Fibroblast of skin of abdomen (primary cell): ENCODE measurements at places on chromosomes 7 and 10.
A peak's percentile ranks its signal among the peaks of the same experiment; 100 is the strongest.

DNA sequence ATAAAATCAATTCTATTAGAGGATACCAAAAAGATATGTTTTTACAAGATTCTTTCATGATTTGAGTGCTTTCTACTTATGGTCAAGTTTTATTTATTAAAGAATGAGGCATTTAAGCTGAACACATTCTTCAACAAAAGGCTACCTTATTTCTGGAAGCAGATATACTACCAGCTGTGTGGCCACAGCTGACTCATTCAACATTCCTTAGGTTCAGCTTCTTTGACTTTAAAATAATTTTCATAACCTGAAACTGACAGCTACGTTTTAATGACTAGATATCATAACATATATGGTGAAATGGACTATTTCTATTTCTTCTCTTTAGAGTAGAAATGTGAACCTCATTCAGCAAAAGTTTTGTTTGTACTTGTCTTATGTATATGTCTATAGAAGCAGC is 414.2 kb upstream of the SEMA3C start:
- peak; percentile 64 for DNase-seq

- peak; percentile 71 for DNase-seq
These were observed 512.9 kb downstream of the SUGCT start for GRCh38 chr7:40647719-40648118.

- DNase-seq: no peak
These were observed 30.0 kb upstream of the FERD3L start for GRCh38 chr7:19175241-19175640.

GRCh38 chr10:109591601-109592000 is 331.7 kb downstream of the XPNPEP1 start:
- no peak for DNase-seq

DNA sequence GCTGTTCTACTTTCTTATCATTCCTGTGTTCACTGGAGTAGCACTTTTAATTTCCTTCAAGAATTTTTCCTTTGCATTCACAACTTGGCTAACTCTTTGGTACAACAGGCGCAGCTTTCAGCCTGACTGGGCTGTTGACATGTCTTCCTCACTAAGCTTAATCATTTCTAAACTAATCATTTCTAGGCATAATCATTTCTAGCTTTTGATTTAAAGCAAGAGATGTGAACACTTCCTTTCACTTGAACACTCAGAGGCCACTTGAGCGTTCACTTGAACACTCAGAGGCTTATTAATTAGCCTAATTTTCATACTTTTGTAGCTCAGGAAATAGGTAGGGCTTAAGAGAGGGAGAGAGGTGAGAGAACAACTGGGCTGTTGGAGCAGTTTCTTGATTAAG is 15.9 kb downstream of the C10orf90 start:
- no peak for DNase-seq

- DNase-seq: no peak
These were observed 555.7 kb downstream of the PTPRN2 start for GRCh38 chr7:158031867-158032308.

DNA sequence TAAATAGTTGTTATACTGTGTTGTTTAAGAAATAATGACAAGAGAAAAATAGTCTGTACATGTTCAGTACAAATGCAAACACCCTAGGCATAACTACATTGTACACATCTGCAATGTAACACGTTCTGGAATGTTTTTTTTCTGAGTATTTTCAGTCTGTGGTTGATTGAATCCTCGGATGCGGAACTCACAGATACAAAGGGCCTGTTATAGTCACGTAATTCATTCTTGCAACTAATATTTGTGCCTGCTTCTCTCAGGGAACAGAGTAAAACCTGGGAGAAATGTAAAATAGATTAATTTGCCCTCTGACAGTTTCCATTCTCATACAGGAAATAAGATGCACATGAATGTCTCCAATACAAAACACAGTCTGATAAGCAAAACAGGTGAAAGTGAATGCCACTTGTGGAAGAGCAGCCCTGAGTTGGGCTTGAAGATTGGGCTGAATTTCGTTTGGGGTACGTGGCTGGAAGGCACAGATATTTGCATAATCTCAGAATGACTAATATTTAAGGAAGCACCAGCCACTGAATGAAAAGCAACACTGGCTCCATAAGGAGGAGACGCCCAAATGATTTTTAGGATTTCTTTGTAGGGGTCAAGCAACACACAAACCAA is 19.1 kb downstream of the DENND2A start:
- DNase-seq: peak; percentile 47

DNA sequence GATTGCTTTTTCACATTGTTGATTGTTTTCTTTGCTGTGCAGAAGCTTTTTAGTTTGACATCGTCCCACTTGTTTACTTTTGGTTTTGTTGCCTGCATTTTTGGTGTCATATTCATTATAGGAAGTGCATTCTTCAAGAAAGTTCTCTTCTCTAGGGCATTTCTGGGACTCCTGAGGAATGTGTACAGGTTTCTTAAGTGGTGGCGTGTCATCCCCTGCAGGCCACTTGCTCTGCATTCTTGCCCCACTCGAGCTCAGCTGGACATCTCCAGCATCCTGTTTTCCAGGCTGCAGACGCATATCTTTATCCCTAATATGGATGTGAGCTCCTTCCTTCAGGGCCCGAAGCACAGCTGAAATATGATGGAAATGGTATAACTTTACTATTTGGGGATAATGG is 255.6 kb upstream of the HABP2 start:
- DNase-seq: peak; percentile 58

GRCh38 chr10:79111846-79112614 is 43.3 kb downstream of the ZMIZ1 start:
- DNase-seq: no peak

- DNase-seq: no peak
These were observed 554.7 kb downstream of the SORCS3 start for GRCh38 chr10:105195831-105196230.

GRCh38 chr7:7798510-7798909 is 80.1 kb upstream of the RPA3 start:
- no peak for DNase-seq

DNA sequence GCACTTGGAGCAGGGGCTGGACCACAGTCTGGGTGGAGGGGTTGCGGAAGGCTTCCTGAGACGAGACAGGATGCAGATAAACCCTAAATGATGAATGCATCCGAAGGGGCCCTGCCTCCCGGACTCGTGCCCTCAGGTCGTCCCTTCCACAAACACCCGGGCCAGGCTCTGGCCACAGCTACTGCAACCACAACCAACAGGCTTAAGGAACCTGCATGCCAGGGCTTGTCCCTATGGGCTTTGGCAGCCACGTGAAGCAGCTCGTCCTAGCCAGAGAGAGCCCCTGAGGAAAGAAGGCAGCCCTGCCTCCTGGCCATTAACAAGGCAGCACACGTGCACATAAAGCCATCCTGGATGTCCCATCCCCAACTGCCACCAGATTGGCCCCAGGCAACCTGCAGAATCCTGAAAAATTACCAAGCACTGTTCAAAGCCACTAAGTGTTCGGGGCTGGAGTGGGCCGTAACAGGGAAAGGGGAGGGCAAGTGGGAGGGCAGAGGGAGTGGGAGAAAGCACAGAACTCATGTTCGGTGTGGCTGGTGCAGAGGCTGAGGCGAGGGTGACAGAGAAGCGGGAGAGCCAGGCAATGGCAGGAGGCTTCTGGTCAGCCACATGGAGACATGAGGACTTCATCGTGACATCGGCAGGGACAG is 62.7 kb downstream of the MAD1L1 start:
- no peak for DNase-seq

DNA sequence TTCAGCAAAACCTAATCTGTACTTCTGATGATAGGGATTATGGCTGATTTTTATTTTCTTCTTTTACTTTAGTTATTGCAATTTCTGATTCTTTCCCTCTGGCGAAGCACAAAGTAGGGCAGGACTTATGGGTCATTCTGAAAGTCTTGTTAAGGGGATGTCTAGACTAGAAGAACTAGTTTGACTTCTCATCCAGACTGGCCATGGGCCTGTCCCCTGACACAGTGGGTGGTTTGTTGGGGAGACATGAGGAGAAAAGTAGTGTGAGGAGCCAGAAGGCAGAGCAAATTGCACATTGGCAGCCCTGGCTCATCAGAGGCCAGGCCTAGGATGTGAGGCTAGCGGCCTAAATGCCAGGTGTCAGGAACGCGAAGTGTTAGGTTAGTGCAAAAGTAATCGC is 152.8 kb downstream of the RTKN2 start:
- DNase-seq: no peak

GRCh38 chr7:29408841-29409243 is 154.8 kb upstream of the PRR15 start:
- peak; percentile 85 for DNase-seq

DNA sequence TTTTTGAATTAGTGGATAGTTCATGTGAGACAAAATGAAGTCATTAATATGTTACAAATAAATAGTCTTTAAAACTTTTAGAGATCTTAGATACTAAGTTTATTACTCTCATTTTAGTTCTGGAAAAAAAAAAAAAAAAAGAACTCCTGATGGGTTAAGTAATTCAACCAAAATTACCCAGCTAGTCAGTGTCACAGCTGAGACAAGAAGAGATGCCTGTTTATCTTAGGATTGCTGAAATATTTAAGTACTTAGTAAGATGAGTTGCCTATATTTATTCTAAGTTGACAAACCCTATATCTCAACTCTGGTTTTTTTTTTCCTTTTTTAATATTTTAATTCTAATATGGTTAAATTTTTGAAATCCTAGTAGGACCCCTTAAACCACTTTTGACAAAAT is 781.0 kb upstream of the LRRN3 start:
- DNase-seq: peak; percentile 15

- DNase-seq: peak; percentile 87
These were observed 41.1 kb upstream of the STMP1 start for GRCh38 chr7:135620980-135621850.

GRCh38 chr10:89645742-89646172 is 715 bp upstream of the PANK1 start:
- DNase-seq: no peak

DNA sequence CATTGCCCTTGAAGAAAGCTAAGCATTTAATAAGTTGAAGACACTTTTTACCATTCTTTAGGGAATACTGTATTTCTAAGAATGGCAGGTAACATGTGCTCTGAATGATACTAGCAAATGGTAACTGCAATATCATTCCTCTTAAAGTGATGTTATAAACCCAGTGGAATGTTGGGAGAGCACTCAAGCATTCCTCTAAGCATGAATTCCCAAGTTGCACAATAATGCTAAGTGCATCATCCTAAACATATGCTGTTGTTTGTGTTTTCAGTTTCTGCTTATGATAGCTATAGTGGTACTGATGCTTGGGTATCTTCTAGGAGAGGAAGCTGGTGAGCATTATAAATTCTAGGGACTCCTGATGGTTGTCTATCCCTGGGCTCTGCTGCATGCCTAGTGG is 673.9 kb downstream of the PHTF2 start:
- peak; percentile 84 for DNase-seq

- peak; percentile 4 for DNase-seq
These were observed 174.4 kb upstream of the KIAA1217 start for GRCh38 chr10:24034571-24034970.

- peak; percentile 48 for DNase-seq
These were observed 98.1 kb downstream of the DPY19L1 start for GRCh38 chr7:34939175-34939574.

- DNase-seq: no peak
These were observed 22.6 kb downstream of the COL28A1 start for GRCh38 chr7:7512861-7513597.

DNA sequence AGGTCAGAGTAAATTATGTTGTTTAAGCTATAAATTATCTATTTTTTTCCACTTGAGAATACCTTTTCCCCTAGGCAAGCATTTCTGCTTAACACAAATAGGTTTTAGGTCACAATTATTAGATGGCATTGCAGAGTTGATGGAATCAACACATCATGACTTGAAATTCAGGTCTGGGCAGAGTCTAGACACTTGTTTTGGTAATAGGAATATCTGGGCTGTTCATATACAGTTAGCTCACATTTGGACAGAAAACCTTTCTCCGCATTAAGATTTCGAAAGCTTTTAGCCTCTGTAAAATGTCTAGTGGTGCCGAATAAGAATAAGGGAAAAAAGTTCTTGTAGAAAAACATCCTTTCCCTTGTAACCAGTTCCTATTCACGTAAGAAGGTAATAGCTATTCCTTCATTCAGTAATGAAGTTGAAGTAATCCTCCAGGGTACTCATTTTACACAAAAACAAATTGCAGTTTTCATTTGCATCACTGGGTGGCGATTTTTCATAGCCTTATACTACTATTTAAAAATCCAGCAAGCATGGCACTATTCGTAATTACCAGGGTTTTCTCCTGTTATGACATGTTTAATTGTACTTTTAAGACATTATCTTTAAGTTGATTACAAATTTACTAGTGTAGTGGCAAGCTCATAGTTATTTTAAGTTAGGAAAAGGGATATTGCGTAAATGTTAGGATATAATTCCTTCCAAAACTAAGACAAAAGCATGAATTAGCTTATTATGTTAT is 37.0 kb downstream of the RPA3 start:
- DNase-seq: peak; percentile 52

DNA sequence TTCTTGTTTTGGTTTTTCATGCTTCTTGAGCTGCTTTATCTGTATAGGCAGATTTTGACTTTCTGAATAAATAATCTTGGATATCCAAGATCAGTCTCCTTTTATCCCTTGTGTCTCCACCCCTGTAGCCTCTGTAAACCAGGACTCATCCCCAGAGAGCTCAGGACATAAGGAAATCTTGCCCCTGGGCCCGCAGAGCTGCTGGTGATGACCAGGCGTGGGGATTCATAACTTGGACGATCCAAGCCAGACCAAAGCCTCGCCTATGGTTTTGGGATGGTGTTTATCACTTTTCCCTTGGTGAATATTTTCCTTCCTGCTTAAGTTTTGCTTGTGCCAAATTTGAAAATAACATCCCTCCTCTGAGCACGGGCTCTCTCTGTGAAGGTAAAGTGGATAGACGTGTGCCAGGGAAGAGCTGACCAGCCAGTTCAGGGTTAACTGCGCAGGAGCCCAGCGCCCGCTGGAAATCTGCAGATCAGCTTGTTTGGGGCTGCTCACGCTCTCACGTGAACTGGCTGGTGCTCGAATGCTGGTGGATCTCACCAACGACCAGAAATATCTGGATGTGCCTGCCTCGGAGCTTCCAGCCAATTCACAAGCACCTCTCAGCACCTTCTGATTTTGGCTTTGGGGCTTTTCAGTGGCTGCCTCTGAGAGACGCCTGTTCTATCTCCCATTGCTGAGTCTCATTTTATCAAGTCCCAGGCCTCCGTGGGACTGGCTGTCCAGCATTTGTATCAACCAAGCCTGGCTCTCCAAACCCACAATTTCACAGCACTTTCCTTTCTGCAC is 132.1 kb upstream of the BTBD16 start:
- DNase-seq: no peak

DNA sequence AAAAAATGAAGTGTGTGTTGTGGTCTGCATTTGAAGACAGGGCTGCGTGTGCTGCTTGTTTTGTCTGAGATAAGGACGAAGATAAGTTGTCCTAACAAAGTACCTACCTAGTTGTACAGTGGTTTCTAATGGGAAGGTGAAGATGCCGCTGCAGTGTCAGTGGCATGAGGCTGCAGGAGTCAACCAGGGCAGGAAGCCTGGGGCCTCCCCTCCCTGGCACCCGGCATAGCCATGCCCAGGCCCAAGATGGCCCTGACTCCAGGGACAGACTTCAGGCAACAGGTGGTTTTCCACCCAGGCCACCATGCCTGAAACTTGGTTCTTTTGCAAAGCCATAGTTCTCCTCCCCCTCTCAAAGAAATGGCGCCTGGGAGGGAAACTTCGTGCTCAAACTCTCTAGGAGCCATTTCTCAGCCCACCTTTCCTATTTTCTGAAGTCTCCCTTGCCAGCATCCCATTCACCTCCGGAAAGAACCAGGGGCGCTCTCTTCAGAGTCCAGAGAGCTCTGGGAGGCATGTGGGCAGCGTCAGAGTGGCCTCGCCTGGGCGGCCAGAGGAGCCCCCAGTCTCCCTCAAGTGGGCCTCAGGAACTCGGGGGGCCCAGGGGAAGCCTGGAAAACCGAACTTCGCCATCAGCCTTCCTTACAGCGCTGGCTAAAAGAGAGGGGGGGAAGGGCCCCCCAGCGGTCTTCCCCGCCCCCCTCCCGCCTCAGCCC is 2.1 kb upstream of the KAT6B start:
- DNase-seq: no peak
